ENCODE measurements at places on chromosomes 13 and 19.

DNA sequence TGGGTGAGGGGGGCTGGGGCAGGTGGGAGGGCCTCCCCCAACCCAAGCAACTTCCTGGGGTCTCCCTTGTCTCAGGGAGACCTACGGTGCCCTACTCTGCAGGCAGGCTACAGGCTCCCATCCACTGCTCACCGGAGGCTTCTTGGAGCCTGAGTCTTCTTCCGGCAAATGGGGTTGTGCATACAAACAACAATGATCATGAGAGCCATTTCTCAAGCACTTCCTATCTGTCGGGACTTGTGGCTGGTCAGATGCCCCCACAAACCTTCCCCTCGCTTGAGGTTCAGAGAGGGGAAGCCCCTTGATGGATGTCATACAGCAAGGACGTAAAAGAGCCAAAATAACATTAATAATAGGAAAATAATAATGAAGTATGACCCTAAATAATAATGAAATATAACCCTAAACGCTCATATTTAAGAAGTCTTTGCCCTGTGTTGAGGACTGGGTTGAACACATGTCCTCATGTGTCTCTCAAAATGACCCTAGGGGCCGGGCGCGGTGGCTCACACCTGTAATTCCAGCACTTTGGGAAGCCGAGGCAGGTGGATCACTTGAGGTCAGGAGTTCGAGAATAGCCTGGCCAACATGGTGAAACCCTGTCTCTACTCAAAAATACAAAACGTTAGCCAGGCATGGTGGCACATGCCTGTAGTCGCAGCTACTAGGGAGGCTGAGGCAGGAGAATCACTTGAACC, 727 bp downstream of the CD37 start:
- DNase-seq: peak; percentile 81

DNA sequence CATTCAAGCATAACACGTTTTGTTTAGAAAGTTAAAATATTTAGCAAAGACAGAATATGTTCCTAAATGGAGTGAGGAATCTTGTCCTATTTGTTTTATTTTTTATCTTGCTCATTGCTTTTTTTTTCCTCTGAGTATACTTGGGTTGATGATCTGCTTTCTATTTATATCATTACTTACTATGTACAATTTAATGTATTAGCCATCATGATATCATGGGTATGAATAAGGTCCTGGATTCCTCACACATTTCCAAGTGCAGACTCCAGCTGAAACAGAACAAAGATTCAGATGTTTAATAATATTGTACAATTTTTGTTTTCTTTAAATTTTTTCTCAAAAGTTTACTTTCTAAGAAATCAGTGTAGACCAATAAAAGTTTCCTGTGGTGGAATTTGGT, 388.2 kb downstream of the GPC6 start:
- no peak for DNase-seq

DNA sequence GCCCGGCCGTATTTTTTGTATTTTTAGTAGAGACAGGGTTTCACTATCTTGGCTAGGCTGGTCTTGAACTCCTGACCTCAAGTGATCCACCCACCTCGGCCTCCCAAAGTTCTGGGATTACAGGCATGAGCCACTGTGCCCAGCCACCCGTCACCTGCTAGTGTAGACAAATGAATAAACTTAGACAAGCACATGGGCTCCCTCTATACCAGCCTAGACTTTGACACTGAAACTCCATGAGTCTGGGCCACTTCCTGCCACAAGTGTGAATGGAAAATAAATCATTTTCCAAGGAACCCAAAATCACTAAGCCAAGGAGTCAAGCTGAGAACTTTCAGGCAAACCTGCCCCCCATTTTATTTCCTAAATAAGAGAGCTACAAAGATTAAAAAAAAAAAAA, 27.0 kb upstream of the TPT1 start:
- DNase-seq: no peak

GRCh38 chr13:27027086-27027667, 144.4 kb downstream of the USP12 start:
- DNase-seq: no peak

DNA sequence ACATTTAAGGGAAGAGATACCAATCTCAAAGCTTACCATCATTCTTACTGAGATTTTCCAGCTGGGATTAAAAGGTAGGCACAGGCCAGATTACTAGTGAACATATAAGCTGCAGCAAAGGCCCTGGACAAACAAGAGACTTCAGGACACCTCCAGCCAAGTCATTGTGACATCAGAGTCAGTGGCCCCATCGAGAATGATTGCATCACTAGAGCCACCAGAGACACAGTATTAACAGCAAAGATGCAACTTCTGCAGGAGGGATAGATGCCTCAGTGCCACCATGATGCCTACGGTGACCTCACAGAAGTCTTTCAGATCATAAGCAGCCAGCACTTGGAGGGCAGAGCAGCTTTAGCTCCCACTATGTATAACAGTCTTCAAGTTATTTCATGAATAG, 8.6 kb downstream of the RUBCNL start:
- peak; percentile 69 for DNase-seq

DNA sequence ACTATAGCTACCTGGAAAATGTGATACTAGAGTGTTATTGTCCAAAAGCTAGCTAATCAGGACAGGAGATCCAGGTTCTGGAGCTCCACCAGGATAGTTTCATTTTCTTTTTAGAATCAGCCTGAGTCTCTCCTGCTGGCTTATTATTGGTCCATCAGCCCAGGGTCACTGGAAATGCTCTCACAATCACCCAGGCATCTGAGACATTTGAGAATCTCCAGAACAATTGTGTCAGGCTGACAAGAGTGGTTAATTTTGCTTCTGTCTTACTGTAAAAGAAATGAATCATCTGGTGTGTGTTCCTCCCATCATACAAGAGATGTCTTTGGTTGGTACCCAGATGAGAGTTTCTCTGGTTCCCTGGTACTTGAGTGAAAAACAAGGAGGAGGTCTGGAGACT, 43.6 kb upstream of the ZNF681 start:
- no peak for DNase-seq

DNA sequence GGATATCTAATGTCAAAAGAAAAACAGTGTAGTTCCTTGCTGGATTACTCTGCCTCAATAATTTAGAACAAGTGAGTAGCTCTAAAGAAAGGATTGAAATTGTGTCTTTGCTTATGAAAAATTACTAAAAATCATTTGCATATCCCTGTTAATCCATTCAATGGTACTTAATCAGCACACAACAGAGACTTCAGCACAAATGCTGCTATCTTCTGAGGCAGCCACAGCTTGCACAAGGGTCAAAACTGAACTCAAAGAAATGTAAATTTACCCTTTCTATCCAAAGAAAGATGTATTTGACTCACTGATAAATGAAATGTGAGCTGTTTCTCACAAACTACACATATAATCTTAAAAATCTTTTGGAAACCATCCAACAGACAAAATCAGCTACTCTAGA, 116.2 kb downstream of the LHFPL6 start:
- no peak for DNase-seq

GRCh38 chr19:41521931-41522555, 53.9 kb upstream of the CEACAM21 start:
- no peak for DNase-seq

- no peak for DNase-seq
These were observed 389.5 kb downstream of the PCDH9 start for GRCh38 chr13:66840621-66841020.

GRCh38 chr19:40705362-40705651, 11.4 kb downstream of the COQ8B start:
- no peak for DNase-seq

DNA sequence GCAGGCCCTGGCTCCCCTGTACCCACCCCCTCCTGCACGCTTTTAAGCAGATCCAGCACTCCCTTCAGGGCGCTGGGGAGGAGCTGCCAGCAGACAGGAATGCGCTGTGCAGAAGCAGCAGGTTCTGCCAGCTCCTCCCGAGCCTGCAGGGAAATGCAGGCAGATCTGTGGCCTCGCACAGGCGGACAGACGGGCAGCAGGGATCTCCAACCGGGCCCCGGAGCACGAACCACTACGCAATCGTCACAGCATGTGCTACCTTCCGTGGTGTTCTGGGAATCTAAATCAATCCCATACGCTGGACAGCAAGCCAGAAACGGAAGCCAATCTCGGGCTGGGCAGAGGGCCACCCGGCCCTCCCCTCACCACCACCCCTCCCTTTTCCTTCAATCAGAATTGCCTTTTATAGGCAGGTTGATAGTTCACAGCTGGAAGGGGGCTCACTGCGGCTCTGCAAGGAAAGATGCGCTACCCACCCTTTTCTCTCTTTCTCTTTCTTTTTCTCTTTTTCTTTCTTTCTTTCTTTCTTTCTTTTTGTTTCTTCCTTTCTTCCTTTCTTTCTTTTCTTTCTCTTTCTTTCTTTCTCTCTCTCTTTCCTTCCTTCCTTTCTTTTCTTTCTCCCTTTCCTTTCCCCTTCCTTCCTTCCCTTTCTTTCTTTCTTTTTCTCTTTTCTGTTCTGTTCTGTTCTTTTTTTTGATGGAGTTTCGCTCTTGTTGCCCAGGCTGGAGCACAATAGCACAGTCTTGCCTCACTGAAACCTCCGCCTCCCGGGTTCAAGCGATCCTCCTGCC, 99.9 kb downstream of the GNG7 start:
- DNase-seq: no peak
